GM19239 (cell line): ENCODE measurements at places on chromosomes 13 and 19.

DNA sequence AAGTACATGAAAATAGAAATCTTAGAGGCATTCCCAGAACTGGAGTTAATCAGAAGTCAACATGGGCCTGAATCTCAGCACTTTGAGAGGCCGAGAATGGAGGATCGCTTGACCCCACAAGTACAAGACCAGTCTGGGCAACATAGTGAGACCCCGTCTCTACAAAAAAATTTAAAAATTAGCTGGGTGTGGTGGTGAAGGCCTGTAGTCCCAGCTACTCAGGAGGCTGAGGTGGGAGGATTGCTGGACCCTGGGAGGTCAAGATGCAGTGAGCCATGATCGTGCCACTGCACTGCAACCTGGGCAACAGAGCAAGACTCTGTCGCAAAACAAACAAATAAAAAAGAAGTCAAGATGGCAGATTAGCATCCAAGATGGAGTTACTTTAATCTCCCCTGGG is 8.5 kb downstream of the IFNL2 start:
- DNase-seq: no peak

DNA sequence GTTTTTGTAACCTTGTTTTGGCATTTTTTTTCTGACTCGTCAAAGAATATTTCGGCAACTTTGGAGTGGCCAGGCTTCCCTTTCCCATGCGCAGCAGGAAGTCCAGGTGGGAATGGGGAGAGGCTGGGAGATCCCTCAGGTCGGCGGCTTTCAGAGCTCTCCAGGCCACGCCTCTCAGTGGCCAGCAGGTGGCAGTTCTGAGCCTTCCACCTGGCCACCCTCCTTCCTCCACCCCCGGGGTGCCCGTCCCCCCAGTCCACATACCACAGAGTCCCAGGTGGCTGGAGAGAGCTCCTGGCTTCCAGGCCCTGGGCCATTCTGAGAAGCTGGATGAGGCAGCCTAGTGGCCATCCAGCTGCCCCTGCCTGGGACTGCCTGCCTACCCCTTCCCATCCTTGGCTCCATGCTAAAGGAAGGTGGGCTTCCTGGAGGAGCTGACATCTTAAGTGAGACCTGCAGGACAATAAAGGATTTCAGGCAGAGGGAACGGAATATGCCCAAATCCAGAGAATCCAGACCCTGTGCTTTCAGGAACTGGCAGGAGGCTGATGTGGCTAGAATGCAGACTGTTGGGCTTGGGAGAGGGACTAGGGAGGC is 46.3 kb downstream of the CCNE1 start:
- DNase-seq: no peak

- DNase-seq: no peak
Observed at GRCh38 chr13:93398167-93399035, 171.8 kb downstream of the GPC6 start.

DNA sequence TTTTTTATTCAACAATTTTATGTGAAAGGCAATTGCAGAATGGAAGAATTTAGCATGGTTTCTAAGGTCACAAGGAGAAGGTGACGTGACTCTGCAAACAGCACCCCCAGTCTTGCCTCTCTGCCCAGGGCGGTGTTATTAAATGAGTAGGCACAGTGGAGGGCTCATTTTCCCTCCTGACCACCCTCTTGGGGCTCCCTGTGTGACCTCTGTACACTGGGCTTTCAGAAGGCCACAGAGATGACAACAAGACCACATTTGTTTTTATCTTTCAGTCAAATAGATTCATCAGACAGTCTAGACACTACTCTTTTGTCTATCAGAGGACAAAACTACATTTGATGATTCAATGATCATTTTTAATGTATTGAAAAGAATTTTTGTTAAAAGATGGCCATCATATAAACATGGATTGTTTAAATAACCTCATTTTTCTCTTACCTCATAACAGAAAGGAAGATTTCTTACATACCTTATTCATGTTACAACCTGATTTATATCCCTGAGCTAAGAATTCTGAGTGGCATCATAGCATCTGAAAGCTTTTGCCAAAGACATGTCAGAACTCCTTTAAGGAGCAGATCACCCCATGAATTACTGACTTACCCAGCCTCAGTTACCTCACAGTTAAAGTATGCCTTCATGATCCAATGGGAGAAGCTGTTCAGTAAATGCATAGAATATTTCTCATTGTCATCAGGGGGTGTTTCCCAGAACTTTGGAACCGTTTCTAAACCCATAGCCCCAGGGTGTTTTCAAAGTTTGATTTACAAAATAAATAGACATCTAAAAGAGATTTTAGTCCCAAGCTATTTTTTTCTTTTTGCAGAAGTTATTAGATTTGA is 184.0 kb upstream of the RFC3 start:
- no peak for DNase-seq

- no peak for DNase-seq
Observed at GRCh38 chr19:39139971-39140453, 14.4 kb downstream of the PAK4 start.

GRCh38 chr19:28443361-28443760 is 769.6 kb downstream of the UQCRFS1 start:
- no peak for DNase-seq

GRCh38 chr13:43365039-43365344 is 341.6 kb downstream of the DNAJC15 start:
- no peak for DNase-seq

- DNase-seq: no peak
Observed at GRCh38 chr19:1254081-1254527, 5.7 kb downstream of the MIDN start.

- DNase-seq: peak; percentile 96
Observed at GRCh38 chr19:44800461-44800860, 8.4 kb upstream of the BCAM start.

DNA sequence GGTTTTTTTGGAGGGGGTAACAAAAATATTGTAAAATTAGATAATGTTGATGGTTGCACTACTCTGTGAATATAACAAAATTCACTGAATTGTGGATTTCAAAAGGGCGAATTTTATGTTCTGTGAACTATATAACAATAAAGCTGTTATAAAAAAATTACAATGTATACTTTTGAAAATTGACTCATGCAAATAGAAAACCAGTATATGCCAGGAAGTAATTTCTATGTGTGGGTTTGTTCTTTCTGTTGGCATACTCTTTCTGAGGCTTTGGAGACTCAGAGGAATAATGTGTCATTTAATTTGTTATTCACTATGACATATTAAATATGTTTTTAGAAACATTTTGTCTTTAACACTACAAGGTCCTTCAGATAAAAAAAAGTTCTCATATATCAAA is 310.1 kb downstream of the GPC5 start:
- DNase-seq: no peak

GRCh38 chr19:45348367-45349125 is 8.0 kb downstream of the KLC3 start:
- no peak for DNase-seq

DNA sequence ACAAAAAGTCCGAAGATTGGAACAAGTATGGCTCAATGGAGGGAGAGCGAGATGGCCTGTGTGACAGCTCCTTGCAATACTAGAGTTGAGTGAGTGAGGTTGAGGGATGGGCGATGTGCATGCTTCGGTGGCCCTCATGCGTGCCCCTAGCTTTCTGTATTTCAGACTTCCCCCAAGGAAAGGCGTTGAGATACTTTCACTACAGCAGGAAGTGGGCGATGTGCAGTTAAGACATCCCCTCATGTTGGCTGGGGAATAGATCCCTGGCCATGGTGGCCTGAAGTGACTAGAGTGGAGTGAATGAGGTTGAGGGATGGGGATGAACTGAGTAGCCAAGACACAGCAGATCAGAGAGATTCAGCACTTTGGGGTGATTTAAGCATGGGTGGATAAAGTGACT is 633.9 kb upstream of the GPC6 start:
- no peak for DNase-seq

DNA sequence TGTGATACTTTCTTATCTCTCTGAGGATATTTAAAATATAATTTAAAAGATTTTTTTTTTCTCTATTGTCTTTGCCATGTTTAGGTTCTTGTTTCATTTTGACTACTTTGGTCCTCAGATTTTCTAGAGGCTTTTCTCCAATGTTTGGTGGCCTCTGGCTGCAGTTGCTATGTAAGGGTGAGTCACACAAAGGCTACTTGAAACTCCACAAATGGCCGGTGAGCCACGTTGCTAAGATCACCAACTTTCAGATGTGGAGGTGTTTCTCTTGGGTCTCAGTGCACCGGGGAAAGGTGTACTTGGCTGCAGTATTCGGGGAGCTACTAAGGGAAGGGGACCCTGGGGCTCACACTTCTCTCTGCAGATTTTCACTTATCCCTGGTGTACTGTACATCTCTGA is 248.1 kb downstream of the HS6ST3 start:
- DNase-seq: no peak
